Cardiac muscle cell (in vitro differentiated cells and primary cell): ENCODE measurements at places on chromosomes 7 and 10. TPM values are rescaled to one million over a fixed set of nuclear protein-coding genes. Genes with fewer than 3 reads are reported as not detected.
A peak's percentile ranks its signal among the peaks of the same experiment; 100 is the strongest.

GRCh38 chr10:26881600-26882331, 21.0 kb upstream of the ABI1 start:
- DNase-seq = peak; percentile 82
- no peaks in the 10 kb centered on the region for H3K36me3 ChIP-seq
- H3K27me3 ChIP-seq = no peaks in the 10 kb centered on the region
- H3K27ac ChIP-seq = no peak overlapping the region

DNA sequence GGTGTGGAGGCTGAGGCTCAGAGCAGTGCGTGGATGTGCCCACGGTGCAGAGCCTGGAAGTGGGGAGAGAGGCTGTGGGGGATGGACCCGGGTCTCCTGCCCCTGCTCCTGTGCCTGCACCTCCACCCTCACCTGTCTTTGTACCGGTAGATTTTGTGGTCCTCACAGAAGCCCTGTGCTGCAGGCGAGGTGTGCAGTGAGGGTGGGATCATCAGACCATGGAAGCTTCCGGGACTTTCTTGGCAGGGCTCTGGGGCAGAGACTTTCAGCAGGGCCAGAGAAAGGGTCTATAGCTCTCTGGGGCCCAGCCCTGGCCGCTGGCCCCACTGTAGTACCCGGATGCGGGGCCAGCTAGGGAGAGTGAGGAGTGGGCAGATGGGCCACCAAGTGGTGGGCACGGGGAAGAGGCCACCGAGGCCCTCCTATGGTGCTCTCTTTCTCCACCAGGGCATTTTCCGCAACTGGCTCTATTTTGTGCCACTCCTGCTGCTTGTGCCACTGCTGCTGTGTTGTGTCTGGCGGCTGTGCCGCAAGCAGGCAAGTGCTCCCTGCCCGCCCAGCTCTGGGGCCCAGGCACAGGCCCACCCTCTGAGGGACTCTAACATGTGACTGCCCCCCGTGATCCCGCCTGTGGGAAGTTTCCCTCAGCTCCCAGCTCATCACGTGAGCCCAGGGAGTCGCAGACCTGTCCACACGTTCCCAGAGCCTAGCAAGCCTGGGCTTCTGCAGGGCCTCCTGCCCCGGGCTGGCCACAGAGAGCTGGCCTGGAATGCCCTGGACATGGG, 22.1 kb downstream of the ANTXRL start:
- DNase-seq = no peak
- no peaks in the 10 kb centered on the region for H3K27me3 ChIP-seq
- H3K36me3 ChIP-seq = no peaks in the 10 kb centered on the region
- H3K27ac ChIP-seq = no peak overlapping the region

DNA sequence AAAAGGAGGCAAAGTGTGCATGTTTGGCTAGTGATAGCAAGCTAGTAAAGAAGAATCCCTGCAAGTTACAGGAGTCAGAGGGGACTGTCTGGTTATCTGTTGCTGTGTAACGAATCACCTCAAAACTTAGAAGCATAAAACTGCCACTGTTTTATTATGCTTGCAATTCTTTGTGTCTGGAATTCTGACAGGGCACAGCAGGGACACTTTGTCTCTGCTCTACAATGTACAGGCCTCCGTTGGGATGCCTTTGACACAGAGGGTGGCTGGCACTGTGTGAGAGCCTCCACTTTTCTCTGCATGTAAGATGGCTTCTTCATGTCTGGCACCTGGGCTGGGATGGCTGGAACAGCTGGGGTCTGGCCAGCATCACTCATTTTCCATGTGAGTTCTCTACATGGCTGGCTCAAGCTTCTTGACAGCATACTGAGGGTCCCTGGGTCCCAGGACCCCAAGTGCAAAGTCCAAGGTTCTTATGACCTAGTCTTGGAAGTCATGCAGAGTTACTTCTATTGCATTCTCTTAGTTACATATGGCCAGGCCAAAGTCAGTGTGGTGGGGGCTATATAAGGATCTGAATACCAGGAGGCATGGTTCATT, 276.9 kb downstream of the RPS24 start:
- no peak overlapping the region for H3K4me3 ChIP-seq
- no peaks in the 10 kb centered on the region for H3K36me3 ChIP-seq
- no peak overlapping the region for H3K27ac ChIP-seq
- DNase-seq = no peak
- no peaks in the 10 kb centered on the region for H3K27me3 ChIP-seq
- peaks cover 5% of the 10 kb centered on the region for H3K4me1 ChIP-seq

- no peaks in the 10 kb centered on the region for H3K27me3 ChIP-seq
- H3K4me3 ChIP-seq = no peak overlapping the region
- peak; percentile 17 for DNase-seq
- no peaks in the 10 kb centered on the region for H3K36me3 ChIP-seq
Measured at GRCh38 chr7:94398841-94399240, 4.1 kb downstream of the COL1A2 start.

DNA sequence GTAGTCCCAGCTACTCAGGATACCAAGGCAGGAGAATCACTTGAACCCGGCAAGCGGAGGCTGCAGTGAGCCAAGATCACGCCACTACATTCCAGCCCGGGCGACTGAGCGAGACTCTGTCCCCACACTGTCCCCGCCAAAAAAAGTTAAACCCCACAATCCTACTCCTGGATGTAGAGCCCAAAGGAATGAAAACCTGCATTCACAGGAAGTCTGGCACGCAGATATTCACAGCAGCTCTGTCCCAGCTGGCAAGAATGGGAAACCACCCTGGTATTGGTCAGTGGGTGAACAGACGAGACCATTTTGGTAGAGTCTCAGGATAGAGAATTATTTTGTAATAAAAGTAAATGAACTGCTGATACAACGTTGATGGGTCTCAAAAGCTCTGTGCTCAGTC, 225.2 kb downstream of the MAD1L1 start:
- no peaks in the 10 kb centered on the region for H3K36me3 ChIP-seq
- H3K27me3 ChIP-seq = no peaks in the 10 kb centered on the region
- no peak for DNase-seq
- no peak overlapping the region for H3K27ac ChIP-seq
- no peak overlapping the region for H3K4me3 ChIP-seq

- no peaks in the 10 kb centered on the region for H3K36me3 ChIP-seq
- DNase-seq = no peak
- H3K4me1 ChIP-seq = peaks cover 9% of the 10 kb centered on the region
- peak overlapping the region; percentile 81 for H3K4me3 ChIP-seq
- H3K27ac ChIP-seq = no peak overlapping the region
- no peaks in the 10 kb centered on the region for H3K27me3 ChIP-seq
Measured at GRCh38 chr10:100970076-100970913, 991 bp downstream of the SEMA4G start.

Gene AS3MT
- 11.4 and 16.2 TPM in 2 replicates for total RNA-seq

Gene FEZF1
- not detected in 2 replicates for total RNA-seq

Gene MYH16
- not detected in 2 replicates for total RNA-seq

Gene FAM237B
- not detected in 2 replicates for total RNA-seq

Gene SSC4D
- 17.3 and 33.5 TPM in 2 replicates for total RNA-seq
